ENCODE measurements at places on chromosomes 7 and 10.

DNA sequence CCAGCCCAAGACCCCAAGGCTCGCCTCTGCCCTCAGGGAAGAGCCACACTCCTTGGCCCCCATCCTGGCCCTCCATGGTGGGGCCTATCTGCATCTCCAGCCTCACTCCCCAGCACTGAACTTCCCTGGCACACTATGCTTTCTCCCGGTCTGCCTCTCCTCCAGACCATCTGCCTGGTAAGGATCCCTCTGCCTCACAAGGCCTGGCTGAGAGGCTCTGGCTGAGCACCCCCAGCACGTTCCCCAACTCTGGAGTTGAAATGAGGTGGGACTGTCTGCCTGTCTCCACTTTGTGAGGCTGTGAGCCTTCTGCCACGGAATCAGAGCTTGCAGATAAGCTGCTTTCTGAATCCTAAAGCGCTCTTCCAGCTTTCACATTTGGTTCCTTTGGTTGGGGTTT, 220.7 kb downstream of the TNS3 start:
- no peak for DNase-seq

DNA sequence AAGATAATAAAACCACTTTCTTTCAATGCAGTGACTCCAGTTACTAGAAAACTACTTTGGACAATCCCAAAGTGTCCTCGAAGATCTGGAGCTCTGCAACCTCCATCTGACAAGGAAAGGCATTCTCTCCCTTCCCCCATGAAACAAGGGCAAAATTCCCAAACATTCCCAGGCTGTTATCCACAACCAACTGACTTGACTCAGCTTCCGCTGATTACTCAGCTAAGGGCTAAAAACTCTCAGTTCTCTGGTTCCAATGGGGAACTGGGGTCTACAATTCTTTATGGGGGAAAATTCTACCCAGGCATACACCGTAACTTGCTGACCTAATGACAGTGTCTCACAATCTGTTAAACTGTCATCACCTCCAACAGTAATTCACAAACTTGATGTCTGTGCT, 48.4 kb downstream of the SFMBT2 start:
- no peak for DNase-seq

DNA sequence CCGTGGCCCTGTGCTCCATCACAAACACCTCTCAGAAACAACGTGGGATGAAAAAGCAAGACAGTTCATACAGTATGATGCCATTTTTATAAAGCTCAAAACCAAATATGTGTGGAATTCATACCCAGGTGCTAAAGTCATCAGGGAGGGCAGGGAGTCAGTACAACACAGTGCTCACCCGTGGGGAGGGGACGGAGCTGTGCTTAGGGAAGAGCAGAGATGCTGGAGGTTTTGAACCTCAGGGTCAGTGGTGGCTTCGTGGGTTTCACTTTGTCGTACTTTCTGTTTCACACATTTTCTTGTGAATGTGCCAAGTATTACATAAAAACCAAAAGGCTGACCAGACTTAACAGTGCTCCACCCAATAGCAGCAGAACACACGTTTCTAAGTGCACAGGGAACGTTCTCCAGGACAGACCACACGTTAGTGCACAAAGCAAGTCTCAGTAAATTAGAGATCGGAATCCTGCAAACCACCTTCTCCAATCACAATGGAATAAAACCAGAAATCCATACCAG, 21.2 kb downstream of the ZMIZ2 start:
- no peak for DNase-seq

DNA sequence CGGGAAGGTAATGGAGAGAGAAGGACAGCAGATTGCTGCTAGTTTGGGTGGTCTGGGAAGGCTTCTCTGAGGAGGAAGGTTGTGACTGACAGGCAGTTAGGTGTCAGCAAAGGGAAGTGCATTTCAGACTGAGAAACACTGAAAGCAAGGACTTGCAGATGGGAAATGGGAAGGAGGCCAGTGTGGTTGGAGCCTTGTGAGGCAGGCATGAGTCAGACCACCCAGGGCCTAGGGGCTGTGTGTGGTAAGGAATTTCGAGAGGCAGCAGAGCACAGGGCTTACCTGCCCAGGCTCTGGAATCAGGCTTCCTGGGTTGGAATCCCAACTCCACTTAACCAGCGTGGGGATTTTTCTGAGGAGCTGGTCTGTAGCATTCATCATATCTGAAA, 53.5 kb downstream of the NRF1 start:
- DNase-seq, result peak; percentile 35

DNA sequence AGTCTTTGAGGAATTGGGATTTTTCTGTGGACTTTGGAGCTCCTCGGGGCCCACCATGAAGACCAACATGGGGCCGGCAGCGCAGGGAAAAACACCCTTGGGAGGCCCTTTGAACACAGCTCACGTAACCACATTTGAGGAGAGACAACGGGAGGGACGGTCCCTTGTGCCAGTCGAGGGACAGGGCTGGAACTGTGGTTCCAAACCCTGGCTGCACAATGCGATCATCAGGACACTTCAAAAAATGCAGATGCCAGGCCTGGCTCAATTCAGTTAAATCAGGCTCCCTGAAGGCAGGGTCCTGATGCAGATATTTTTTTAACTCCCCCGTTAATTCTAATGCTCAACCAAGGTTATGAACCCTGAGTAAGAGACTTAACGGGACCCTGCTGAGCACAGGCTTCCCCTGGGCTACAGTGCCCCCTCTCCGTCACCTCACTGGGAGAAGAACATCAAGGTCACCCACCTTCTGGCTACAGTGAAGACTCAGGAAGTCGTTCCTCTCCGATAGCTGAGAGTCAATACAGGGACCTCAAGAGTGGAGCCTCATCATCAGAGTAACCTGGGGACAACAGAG, 30.4 kb downstream of the LYZL1 start:
- DNase-seq, result no peak

- no peak for DNase-seq
These were observed 231.8 kb downstream of the AHR start for GRCh38 chr7:17530244-17530643.

DNA sequence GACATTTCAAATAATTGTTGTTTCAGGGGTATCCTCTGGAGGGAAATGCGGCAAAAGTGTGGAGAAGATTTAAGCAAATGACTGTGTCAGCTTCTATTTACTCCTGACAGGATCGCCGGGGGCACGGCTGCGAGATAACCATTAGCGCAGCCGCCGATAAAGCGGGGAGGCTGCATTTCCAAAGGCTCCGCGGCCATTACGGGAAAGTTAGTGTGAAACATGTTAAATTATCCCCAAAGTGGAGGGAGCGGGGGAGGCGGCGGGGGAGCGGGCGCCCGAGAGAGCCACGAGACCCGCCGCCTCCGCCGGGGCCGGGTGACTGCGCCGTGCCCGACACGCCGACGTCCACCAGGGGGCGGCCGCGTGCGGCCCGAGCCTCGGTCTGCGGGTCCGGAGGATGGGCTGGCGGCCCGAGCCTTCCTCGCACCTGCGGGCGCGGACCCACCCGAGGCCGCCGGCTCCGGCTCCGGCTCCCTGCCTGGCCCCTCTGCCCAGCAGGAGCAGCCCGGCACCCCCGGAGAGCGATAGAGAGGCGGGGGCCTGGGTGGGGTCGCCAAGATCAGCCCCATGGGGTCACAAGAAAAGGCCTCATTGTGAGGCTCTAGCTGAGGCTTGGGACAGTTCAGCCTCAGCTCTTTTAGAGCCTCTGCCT, 74.4 kb upstream of the PAX2 start:
- DNase-seq, result peak; percentile 71

DNA sequence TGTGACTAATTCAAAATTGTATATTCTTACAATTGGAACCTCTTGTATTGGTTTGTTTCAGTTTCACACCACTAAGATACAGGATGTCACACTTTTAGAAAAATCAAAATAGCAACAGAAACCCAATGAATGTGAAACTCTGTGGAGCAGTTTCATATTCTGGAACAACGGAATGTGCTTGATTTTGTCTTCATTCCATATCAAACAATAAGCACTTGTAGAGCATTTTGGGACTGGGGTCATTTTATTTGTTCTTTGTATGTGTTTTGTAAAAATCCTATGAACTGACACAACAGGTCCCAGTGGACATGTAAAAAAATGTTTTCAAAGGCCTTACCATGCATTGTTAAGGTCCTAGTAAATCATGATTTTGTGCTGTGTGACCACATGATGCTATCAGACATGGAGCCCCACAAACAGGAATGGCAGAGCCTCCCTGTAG, 123.1 kb downstream of the DKK1 start:
- no peak for DNase-seq

DNA sequence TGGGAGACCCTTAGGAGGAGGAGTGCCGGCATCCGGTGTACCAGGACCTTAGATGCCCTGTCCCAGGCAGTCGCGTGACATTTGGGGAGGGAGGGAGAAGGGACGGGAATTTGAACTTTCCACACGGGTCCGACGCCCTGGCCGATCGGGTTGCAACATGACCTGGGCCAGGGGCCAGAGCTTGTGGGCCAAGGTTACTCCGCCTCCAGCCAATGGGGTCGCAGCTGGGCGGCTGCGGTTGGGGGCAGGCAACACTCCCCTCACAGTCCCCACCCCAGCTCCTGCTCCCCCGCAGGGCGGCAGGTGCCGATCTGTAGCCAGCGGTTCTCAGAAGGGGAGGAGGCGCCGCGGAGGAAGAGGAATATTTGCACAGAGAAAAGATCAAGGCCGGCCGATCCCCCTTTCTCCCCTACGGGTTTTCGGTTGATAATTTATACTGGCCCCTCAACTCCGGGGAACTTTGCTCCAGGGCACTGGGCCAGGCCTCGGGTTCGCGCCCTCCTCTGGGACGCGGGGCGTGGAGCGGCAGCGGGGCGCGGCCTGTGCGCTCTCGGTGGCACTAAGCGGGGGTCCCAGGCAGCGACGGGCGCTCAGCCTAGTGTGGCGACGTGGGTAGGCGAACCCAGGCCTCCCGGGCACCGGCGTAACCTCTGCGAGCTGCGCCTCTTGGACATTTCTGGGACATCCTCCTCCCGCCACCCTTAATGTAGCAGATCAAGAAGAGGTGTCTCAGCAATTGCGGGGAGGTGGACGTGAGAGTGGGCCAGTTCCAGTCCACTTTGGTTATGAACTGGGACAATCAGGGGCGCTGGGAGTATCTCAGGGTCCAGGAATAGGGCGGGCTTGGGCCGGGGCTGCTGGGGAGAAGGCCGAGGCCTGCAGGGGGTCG, 1.2 kb downstream of the MLXIPL start:
- DNase-seq, result peak; percentile 38

GRCh38 chr7:85119934-85120333, 66.9 kb downstream of the SEMA3D start:
- DNase-seq, result no peak

DNA sequence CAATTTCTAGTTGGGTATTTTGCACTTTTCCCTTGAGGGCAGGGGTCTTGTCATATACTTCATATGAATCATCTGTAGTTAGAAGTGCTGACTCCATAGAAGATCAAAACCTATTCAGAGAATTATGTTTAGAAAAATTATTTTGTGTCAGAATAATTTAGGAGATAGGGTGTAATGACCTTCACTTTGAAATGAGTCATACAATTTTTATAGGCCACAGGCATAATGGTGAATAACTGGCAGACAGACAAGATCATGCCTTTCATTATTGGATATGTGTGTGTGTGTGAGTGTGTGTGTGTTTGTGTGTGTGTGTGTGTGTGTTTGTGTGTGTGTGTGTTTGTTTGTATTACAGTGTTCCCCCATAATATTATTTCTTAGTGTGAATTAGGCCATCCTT, 523.0 kb downstream of the ANKRD7 start:
- no peak for DNase-seq

DNA sequence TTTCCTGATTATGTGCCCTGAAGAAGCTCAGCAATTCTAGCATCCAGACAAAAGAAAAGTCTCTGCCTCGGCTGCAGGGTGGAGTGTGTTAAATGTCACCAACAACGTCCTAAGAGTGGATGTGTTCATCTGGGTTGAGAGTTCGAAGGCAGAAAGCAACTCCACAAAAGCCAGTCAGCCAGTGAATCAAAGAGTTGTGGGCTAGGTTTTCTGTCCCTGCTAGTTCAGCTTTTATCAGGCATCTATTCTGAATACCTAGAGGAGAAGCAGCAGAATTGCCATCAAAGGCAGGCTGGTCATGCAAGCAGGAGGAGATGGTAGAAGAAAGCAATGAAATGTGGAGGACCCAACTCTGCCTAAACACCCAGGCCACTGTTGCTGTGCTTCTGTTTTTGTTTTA, 205.2 kb downstream of the KLF6 start:
- DNase-seq, result no peak

- no peak for DNase-seq
These were observed 312.8 kb upstream of the NFE2L3 start for GRCh38 chr7:25839084-25839769.

- DNase-seq, result no peak
These were observed 80.2 kb upstream of the ADAM12 start for GRCh38 chr10:126468467-126468866.

DNA sequence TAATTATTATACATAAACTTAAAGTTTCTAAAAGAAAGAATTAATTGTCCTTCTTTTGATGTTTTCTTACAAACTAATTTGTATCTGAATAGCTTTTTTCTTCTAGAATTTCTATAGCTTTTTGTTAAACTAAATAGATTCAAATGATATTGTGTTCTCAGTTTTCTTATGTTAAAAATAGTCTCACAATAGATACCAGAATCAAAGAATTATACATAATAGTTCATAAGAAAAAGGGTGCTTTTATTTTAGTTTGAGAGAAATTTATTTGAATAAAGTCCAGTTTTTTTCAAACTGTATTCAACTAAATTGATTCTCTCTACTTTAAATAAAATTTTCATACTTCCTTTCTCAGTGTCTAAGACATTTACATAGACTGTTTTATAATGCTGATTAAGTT, 274.8 kb downstream of the SEMA3D start:
- DNase-seq, result no peak

DNA sequence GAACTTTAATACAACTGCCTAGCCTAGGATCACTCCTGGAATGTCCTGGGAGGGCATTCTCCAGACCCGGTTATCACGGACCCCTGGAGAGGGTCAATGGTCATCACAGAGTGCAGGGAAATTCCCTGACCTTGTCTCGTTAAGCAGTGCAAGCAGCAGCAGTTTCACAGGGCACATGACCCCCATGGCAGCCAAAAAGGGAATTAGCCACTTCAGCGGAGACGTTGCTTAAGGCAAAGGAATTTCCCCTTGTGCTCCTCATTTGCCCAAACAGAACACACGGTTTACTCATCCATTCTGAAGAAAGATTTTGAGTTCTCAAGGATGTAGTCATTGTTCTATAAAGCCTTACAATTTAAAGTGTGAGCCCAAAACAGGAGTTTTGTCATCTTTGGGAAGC, 260.3 kb downstream of the SNX13 start:
- peak; percentile 73 for DNase-seq

DNA sequence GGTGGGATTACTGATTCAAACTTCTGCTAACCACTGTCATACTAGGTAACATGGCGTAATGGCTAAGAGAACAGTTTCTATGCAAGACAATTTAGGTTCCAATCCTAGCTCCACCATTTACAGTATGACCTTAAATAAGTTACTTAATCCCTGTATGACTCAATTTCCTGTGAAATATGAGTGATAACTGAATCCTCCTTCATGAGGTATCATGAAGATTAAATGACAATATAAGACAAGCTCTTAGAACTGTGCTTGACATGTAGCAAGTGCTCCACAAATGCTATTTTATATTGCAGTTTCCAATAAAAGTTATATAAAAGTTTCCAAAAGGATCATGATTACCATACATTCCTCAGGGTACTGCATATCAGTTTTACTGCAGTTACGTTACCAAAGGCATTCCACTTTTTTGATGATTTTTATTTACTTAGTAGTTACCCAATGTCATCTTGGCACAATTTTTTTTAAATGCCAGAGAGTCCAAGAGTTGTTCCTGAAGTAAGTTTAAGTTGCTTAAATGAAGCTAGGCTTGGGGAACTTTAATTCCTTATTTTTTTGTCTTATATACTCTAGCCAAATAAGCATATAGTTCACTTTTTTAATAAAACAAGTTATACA, 7.1 kb downstream of the DOCK4 start:
- no peak for DNase-seq

GRCh38 chr10:24552346-24553016, 171.2 kb downstream of the ARHGAP21 start:
- peak; percentile 64 for DNase-seq

GRCh38 chr7:11456574-11456973, 375.4 kb downstream of the THSD7A start:
- DNase-seq, result no peak

Measured in neural progenitor cell (in vitro differentiated cells).